ENCODE measurements at places on chromosomes 6 and 20.

GRCh38 chr6:157079771-157080170, 243.5 kb downstream of the TMEM242 start:
- DNase-seq: no peak

GRCh38 chr6:136426627-136427377, 123.4 kb downstream of the MAP7 start:
- DNase-seq: no peak

GRCh38 chr20:1467355-1468116, 887 bp upstream of the NSFL1C start:
- no peak for DNase-seq

DNA sequence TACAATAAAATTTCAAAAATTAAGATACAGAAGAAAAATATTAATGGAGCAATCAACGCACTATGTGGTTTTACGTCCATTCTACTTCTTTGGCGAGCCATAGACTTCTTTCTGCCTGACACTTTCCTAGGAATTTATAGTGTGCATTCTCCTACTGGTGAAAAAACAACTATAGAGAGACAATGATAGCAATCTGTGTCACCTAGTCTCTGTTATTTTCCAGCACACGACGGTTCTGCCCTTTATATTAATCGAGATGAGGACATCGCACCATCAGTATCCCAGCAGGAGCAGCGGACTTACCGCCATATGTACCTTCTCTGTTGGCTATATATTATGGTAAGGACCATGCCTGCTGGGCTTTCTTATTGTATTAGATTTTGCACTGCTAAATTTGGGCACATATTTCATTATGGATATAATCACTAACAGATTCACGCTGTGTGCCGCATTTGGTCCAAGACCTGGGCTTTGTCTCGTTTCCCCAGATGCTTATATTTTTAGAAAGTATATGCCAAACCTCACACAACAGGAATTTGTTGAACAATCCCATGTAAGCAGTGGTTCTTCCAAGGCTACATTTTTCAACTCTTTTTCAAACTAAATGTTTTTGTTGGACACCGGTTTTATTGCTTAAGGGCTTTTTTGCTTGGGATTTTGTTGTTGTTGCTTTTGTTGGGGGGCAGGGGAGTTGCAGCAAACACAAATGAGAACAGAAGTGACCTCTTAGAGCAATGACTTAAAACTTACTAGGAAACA, 166.4 kb downstream of the ADAT2 start:
- DNase-seq: no peak

DNA sequence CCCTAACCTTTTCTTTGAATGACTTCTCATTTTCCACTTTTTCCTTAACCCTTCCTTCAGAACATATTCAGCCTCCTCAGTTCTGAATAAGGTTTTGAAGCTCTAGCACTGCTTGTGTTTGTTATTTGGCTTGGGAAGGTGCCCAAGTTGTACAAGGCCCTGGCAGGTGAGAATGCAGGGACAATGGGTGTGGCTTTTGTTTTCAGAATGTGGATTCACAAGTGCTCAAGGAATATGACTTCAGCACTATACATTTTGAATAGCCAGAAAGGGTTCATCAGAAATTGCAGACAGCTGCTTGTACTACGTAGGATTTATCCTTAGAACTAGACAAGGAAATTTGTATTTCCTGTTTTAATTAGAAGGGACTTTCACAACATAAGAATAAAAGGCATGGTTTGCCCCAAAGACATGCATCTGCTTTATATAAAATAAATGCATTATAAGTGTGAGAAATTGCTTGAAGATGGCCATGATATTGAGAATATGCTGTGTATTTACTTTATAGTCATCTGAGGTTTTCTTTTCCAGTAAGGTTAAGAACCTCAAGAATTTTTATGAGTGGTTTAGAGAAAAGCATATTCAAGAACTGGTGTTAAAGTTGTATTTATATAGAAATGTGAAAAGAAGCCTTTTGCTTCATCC, 29.3 kb upstream of the PRDM1 start:
- DNase-seq: no peak

DNA sequence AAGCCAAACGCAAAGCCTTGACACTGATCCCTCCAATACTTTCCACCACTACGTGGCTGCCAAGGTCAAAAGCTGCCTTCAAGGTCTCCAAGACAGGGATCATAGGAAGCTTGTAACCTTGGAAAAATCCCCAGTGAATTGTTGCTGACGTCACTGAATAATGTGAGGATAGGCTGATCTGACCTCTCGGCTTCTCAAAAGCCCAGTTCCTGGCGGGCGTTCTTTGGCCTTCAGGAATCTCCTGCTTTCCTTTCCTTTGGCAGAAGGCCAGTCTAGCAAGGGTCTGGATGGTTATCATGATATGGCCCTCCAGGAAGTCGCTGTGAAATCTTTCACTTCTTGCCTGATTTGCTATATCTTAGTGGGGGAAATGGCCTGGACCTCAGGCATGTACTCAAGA, 61.4 kb upstream of the TNFAIP3 start:
- DNase-seq: no peak

- no peak for DNase-seq
These were observed 4.8 kb upstream of the MTFR2 start for GRCh38 chr6:136254851-136255466.

DNA sequence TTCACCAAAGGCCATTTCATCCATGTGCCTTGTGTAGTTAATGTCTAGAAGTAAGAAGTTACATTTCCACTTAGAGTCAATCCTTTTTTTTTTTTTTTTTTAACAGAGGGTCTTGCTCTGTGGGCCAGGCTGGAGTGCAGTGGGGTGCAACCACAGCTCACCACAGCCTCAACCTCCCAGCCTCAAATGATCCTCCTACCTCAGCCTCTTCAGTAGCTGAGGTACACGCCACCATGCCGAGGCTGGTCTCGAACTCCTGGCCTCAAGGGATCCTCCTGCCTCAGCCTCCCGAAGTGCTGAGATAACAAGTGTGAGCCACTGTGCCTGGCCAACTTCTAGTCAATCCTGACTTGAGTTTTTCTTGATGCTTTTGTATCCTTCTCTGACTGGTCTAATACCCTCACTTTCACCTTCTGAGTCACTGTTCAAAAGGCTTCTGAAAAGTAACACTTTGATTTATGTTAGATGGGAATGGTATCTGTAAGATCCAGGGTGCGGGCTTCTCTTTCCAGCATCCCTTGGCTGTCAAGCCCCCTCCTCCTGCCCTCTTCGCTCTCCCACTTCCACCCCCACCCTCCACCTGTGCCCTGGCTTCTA, 22.1 kb downstream of the TRAM2 start:
- DNase-seq: no peak

DNA sequence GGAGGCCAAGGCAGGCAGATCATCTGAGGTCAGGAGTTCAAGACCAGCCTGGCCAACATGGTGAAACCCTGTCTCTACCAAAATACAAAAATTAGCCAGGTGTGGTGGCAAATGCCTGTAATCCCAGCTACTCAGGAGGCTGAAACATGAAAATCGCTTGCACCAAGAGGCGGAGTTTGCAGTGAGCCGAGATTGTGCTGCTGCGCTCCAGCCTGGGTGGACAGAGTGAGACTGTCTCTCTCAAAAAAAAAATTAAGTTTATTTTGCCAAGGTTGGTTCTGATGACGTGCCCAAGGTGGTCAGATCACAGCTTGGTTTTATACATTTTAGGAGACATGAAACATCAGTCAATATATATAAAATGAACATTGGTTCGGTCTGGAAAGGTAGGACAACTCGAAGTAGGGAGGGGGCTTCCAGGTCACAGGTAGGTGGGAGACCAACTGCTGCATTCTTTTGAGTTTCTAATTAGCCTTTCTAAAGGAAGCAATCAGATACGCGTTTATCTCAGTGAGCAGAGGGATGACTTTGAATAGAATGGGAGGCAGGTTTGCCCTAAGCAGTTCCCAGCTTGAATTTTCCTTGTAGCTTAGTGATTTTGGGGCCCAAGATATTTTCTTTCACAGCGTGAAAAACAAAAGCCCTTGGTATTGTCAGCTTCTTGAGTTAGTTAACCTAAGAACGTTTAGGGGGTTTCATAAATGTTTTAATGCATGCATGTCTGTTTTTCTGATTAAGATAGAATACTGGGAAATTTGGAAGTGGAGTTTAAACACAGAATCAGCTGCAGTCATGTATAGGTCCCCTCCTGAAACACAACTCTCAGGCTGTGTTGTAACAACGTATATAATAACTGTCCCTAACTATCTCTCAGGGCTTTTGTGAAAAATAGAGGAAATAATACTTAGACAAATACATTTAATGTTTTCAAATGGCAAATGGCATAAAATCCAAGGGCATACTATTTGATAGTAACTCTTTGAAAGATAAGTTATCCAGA, 16.7 kb downstream of the ACOT13 start:
- DNase-seq: no peak

DNA sequence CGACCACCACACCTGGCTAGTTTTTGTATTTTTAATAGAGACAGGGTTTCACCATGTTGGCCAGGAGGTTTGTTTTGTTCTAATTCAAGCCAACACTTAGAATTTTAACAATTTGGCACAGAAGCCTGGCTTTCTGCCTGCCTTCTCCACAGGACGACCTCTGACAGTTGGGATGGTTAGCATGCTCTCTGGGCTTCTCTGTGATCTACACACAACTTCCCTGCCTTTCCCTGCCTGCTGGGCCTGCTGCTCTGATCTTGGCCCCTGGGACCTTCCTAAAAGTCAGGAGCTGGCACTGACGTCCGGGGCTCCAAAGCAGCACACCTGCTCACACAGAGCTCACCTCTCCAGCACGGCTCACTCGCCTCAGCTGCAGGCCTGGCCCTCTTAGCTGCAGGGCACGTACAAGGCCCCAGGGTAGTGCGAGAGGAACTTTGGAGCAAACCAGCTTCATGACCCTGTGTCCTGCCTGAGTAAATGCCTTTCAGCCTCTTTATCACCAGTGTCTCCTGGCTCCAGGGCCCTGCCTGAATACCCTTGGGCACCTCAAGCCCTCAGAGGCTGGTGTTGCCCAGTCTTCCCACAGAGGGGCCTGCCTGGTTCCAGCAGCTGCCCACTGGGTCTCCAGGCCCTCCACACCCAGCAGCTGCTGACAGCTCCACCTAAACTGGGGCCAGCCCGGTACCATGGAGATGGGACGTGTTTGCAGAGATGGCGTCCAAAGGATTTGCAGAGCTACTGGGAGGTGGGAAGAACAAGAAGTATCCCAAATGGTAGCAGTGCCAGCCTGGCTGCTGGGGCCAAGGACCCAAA, 96.0 kb downstream of the PSMB1 start:
- DNase-seq: no peak

DNA sequence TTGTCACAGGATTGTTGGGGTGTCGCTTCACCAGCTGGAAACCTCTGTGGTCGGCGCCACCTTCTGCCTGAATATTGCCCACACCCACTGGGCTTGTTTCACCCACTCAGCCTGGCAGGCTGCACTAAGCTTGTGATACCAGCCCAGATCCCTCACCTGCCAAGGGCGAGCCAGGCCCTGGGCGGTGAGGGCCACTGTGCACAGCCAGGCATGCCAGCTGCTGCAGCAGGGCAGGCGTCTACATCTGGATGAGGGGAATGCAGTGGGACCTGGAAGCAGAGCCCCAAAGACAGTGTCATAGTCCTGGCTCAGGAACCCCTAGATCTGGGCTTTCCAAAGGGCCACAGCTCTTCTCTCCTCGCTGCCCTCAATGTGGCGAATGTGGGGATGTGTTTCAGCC, 1307.5 kb downstream of the GRIK2 start:
- DNase-seq: no peak

DNA sequence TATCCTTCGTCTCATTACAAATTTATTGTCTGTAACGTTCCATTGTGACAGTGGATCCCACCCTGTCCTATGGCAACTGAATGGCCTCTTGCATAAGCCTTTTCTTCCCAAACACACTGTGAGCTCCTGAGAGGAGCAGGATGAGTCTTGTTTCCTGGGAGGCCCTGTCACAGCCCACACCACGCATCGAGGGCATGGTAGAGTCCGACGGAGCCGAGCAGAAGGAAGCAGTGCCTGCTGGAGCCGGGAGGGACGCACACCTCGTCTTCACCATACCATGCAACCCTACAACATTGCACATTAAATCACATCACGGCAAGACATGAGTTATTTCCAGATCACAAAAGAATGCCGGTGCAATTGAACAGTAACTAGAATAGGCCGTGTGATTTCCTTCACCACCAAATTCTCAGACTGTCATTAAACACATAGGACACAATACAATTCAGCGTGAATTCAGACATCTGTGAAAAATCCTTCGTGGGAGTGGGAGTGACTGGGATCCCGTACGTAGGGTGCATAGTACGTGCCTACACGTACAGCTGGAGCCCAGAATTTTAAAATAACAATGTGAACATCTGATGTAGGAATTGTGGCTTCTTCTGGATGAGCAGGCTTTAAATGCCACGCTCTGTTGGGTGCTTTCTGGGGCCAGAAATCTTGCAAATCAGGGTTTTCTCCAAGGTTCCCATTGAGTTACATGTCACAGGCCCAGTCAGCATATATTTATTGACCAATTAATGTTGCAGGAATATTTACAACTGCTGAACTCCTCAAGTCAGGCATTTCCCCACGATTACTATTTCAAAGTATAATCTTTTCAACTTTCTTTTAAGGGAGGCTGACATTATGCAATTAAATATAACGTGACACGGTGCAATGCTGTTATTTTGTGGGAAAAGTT, 201.8 kb downstream of the TTLL2 start:
- no peak for DNase-seq

DNA sequence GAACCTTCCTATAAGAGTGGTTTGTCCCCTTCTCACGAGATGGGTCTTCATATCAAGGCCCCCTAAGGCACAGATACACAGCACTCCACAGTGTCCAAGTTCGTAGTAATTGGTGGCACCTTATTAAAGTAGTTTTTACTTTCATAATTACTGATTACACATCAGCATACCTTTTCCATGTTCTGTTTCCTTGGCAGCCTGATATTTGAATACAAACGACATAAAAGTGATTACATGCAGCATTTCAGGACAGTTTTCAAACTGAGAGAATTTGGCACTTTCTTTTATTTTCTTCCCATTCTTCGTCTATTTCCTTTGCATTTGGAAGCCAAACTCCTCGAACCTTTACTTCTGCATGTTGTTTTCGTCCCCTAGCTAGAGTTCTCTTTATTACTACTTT, 139.7 kb downstream of the MTHFD1L start:
- DNase-seq: no peak

GRCh38 chr6:166156942-166157341, 10.7 kb downstream of the TBXT start:
- DNase-seq: no peak

DNA sequence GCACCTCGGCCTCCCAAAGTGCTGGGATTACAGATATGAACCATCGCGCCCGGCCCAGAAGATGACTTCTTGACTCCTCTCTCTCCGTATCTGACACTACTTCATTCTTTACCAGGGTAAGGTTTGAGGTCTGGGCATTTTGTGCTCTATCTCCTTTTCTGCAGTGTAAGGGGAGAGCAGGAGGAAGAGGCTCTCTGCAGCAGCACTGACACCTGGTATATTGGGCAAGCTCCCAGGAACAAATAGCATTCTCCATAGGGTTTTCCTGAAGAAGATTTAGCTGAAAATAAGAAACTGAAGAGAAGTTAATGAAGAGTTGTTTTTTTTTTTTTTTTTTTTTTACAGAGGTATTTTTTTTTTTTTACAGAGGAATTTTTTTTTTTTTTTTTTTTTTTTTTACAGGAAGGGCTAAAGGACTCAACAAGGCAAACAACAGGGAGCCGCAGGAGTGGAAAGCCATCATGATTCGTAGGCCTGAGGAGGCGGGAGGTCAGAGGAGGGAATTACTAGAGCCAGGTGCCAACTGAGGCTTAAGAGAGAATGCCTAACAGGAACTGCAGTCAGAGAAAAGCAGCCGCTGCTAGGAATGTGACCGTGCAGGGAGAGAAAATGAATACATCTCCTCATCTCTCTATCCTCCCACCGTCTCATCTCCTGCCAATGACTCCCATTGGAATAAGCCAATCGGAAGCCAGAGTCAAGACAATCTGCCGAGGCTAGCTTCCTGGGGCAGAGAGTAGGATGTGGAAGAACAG, 34.7 kb upstream of the ADGRF4 start:
- peak; percentile 3 for DNase-seq

- DNase-seq: no peak
These were observed 3.1 kb downstream of the STK38 start for GRCh38 chr6:36544228-36544627.
